ENCODE measurements at places on chromosomes 16 and 17.

GRCh38 chr17:40490289-40490853 is 11.1 kb downstream of the TNS4 start:
- DNase-seq: peak; percentile 27

DNA sequence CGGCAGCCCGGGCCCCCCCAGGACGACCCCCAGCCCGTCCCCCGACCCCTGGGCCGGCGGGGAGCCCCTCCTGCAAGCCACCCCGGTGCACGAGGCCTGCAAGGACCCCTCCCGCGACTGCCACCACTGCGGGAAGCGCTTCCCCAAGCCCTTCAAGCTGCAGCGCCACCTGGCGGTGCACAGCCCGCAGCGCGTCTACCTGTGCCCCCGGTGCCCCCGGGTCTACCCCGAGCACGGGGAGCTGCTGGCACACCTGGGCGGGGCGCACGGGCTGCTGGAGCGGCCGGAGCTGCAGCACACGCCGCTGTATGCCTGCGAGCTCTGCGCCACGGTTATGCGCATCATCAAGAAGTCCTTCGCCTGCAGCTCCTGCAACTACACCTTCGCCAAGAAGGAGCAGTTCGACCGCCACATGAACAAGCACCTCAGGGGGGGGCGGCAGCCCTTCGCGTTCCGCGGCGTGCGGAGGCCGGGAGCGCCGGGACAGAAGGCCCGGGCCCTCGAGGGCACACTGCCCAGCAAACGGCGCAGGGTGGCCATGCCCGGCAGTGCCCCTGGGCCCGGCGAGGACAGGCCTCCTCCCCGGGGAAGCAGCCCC is 15.6 kb upstream of the ZFPM1 start:
- DNase-seq: no peak

- DNase-seq: no peak
These were observed 16.9 kb upstream of the TNFRSF13B start for GRCh38 chr17:16988749-16989229.

GRCh38 chr17:58321571-58322525 is 6.7 kb downstream of the TSPOAP1 start:
- no peak for DNase-seq

DNA sequence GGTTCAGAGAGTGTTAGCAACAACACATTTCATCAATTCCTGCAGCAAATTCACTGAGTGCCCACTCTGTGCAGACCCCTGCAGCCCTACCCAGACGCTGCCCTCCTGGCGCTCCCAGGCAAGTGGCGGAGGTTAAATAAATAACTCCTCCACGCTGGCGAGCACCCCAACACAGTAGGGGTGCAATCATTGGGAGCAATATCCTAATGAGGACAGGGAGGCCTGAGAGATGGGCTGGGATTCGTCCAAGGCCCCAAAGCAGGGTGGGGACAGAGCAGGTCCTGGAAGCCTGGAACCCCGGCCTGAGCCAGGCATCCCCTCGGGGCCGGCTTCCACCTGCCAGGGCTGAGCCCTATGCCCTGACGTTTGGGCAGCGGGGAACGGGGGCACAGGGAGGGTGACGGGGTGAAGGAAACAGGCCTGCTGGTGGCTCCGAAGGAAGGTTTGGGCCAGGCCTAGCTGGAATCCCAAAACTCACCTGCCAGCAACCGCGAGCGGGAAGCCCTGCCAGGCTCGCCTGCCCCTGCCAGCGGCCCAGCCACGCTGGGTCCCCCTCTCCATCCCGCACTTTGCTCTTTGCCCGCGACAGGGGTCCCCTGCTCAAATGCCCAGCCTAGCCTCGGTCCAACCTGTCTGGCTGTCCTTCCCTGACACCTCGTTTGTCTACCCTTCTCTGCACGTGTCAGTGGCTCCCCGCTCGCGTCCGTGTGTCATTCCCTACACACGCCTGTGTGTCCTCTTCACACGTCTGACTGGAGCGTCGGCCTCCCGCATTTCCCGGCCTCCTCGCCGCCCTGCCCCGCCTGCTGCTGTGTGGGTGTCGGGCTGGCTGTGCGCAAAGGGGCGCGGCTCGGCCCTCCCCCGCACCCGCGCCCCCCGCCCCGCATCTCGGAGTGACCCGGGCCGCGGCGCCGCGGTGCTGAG is 721 bp upstream of the BEAN1 start:
- DNase-seq: no peak

DNA sequence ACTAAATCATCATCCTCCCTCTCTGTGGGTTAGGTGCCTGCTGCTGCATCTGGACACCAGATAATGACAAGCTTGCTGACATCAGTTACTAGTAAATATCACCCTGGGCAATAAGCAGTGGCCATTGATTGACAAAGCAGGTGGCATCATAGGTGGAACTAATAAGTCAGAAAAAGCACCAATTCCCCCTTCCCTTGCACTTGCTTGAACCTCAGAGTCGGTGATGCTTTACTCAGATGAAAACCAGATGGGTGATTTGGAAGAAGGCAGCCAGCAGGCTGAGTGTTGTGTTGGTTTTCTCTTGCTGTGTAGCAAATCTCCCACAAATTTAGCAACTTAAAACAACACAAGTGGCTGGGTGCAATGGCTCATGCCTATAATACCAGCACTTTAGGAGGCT is 146.9 kb upstream of the NOL11 start:
- DNase-seq: no peak

GRCh38 chr17:76797241-76797840 is 59.4 kb downstream of the MFSD11 start:
- DNase-seq: no peak
